ENCODE measurements at places on chromosomes 5 and 9.

DNA sequence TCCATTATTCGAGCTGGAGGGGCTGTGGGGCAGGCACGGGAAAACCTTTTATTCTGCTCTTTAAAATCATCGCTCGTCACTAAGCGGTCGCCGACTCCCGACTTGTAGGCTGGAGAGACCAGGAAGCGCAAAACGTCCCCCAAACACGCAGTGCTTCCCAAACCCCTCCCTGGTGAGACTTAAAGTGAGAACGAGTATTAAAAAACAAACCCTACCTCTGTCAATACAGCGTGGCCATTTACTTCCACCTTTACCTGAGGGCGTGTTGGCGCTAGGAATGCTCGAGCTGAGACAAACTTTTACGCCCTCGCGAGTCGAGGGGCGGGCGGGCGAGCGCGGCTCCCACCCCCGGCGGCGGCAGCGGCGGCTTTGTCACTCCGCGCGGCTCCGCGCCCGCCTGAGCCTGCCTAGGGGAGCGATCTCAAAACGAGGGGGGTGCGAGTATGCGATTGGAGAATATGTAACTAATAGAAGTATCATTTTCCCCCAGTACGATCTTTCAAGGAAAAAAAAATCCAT is at the start of gene NR2F1-AS1:
TSS of gene NR2F1-AS1 (minus strand) at position 293 of the 519 bp plus-strand sequence.
- no peak for DNase-seq

DNA sequence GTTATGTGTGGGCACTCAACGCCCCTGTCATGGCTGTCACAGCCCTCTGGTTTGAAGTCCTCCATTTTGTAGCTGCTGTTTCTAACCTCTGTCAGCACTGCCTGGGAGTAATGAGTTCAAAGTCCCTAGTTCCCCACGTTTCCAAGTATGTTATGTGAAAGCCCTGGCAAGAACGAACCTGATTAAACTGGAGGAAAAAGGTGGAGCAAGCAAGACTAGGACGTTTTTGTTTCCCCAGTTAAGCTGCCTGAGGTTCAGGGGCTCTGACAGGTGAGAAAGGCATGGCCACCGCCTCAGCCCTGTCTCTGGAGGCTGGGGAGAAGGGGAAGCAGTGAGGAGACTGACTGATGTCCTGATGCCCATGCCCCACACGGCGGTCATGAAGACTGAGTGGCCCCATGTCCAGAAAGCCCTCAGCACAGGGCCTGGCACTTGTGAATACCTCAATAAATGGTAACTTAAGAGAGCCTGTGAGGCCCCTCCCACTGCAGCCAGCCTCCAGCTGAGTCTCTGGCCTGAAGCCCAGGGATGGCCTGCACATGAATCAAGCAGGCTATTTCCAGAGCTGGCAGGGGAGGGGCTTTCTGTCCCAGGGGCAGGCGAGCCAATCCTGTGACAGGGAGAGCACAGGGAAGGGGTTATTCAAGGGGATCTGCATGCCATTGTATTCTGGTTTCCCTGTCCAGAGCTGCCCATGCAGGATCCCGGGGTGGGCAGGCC is 61.8 kb downstream of the PFDN1 start:
- no peak for DNase-seq

DNA sequence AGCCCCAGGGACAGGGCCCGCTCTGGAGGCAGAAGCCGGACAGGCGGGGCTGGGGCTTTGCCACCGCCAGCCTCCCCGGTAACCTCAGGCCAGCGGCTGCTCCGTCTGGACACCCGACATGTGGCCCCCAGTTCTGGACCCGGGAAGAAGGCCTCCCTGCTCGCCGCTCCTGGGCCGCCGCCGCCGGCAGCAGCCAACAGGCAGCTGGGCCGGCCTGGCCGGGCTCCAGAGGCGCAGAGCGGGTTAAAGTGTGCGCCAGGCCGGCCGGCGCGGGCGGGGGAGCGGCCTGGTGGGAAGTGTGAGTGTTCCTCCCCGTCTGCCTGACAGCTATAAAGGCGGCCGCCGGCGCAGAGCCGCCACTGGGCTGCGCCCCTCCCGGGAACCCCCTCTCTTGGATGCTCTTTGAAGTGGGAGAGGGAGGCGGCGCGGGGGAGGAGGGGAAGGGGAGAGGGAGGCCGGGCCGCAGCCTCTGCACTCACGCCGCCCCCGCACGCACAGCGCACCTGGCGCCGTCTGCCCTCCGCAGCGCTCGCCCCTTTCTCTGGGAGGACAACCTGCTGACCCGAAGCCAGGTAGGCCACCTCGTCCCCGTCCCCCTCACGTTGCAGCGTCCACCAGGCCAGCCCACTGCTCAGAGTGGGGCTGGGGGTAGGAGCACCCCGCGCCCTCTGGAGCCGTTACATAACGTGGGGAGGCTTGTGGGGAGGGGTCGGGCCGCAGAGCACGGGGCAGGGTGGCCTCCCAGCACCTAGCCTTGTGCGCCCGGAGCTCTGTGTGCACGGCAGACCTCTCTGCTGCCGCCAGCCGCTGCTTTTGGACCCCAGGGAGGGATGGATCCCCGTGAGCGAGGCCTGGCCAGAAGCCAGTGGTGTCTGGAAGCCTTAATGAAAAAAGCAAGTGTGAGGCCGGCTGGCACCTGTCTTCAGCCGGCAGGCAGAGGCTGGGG is at the start of gene ADAMTSL2:
TSS of gene ADAMTSL2 (plus strand) at position 359 of the 946 bp plus-strand sequence. CDS start 2,009 bp downstream, outside the sequence.
- no peak for DNase-seq

- DNase-seq = no peak
Observed at GRCh38 chr9:90393365-90394152, 249.1 kb downstream of the DIRAS2 start.

DNA sequence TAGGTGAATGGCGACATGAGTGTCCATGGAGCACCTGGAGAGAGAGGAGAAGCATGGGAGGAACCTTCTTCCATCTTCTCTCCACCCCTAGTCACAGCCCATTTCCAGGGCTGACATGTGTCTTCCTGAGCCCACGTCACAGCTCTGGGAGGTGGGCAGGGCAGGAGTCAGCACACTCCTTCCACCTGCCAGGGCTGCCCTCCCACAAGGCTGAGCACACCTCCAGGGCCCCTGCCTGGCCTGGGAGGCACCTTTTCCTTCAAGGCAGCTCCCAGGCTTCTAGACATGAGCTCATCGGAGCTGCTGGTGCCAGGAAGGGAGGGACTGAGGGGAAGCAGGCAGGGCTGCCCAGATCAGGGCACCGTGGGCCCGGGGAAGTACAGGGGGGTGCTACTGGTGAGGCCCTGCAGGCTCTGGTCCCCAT is 13.6 kb upstream of the SYNPO start:
- no peak for DNase-seq

- DNase-seq = no peak
Observed at GRCh38 chr5:109242518-109242917, 167.3 kb downstream of the PJA2 start.

DNA sequence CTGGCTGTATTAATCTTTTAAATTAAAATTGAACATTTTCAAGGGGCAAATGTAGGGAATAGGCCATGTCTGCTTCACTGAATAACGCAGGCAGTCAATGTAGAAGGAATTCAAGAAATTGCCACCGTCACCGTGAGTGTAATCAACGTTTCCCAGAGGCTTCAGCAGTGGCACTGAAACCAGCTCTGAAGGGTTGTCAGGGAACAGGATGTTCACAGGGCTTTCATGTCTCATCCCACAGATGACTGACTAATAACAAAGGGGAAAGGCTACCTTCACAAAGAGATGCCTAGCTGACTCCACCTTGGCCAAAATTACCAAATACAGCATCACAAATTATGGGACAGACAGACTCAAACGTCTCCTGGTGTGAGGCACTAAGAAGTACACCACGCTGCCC is 70.4 kb upstream of the SIMC1 start:
- no peak for DNase-seq

DNA sequence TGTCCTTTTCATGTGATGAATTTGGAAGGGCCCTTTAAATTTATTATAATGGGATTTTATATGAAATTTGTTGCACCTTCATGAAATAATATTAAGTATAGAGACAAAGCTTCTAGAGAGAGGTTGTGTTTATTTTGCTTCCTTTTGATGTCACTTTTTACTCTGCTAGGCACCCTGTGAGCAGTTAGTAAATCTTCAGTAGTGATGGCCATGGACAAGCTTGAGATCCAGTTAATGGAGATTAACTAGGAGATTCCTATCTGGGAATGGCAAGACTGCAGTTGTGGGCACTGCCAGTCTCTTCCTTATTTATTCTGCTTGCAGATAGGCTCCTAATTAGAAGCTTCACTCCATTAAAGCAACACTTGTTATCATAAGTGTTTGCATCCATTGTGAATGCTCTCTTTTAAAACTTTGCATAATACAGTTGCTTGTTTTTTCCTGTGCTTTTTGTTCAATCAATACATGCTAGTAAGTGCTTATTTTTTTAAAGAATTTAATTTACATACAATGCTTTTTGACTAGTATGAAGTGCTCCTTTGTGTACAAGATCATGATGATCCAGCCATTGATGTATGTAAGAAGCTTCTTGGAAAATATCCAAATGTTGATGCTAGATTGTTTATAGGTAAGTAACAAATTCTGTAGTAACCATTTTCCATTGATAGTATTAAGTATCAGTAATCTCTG is 25.9 kb downstream of the UGCG start:
- no peak for DNase-seq

GRCh38 chr5:6576861-6577501 is 55.9 kb downstream of the NSUN2 start:
- peak; percentile 75 for DNase-seq

GRCh38 chr5:116370149-116370548 is 204.5 kb downstream of the SEMA6A start:
- no peak for DNase-seq

- no peak for DNase-seq
Observed at GRCh38 chr9:76684213-76684612, 80.0 kb upstream of the PCA3 start.

- DNase-seq = no peak
Observed at GRCh38 chr5:179475208-179475751, 75.1 kb upstream of the RUFY1 start.

GRCh38 chr5:126869005-126869451 is 92.1 kb downstream of the LMNB1 start:
- DNase-seq = no peak

GRCh38 chr9:114034196-114034595 is 43.9 kb downstream of the AMBP start:
- DNase-seq = no peak

- no peak for DNase-seq
Observed at GRCh38 chr5:179862891-179863290, 4.3 kb upstream of the MRNIP start.

GRCh38 chr9:121731919-121732318 is 80.5 kb downstream of the DAB2IP start:
- no peak for DNase-seq

DNA sequence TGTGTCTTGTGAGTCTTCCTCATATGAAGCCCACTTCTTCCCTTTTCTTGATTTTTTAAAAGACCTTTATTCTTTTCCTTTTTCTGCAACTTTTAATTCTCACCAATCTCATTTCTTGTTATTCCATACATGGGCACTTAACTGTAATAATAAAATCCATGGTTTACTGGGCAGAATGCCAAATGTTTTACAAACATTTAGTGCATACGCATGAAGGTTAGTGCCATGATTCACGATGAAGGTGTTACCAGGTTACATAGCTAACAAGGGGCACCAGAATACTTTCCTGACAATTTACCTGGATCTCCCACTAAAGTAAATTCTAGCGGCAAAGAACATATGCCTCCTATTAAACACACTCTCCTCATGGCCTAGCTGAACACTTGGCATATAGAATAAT is 28.5 kb downstream of the MAN2A1 start:
- DNase-seq = no peak
